ENCODE measurements at places on chromosomes 11 and 22.

DNA sequence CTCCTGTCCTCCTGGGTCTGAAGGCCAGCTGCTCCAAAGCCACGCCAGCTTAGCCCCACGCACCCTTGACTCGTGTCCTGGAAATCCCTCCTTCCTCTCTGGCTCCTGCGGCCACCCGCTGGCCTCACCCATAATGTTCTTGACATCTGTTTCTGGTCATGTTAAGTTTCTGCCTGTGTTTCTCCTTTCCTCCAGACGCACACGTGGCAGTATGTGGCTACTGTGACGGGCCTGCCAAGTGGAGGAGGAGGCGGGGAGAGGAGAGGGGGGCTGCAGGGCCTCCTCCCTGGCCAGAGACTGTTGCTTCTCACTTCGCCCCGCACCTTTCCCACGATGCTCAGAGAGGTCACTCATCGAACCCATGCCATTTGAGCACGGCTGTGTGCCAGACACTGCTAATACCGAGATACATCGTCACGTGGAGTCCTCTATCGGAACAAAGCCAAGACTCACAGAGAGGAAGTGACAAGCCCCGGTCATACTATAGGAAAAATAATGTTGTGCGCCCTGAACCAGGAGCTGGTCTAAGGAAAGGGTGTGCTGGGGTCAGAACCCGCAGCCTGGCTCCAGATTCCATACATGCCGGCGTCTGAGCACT is 11.5 kb downstream of the C1QTNF6 start:
- no peak for DNase-seq

GRCh38 chr11:69333879-69334278 is 39.9 kb downstream of the MYEOV start:
- no peak for DNase-seq

DNA sequence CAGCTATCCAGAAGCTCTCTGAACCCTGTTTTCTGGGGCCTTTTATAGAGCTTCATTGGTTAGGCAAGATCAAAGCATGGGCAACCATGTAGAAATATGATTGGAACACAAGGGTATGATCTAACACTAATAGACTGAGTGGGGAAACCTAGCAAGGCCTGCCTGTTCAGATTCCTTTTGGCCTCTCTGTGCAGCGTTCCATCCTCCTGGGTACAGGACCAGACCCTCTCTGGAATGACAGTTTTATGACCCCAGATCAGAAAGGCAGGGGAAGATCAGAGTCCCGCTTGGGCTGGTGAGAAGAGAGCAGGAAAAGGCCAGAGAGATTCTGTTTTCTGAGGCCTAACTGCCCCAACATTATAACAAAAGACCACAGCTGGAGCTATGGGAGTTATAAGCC is 36.7 kb upstream of the VWA5A start:
- DNase-seq = no peak

DNA sequence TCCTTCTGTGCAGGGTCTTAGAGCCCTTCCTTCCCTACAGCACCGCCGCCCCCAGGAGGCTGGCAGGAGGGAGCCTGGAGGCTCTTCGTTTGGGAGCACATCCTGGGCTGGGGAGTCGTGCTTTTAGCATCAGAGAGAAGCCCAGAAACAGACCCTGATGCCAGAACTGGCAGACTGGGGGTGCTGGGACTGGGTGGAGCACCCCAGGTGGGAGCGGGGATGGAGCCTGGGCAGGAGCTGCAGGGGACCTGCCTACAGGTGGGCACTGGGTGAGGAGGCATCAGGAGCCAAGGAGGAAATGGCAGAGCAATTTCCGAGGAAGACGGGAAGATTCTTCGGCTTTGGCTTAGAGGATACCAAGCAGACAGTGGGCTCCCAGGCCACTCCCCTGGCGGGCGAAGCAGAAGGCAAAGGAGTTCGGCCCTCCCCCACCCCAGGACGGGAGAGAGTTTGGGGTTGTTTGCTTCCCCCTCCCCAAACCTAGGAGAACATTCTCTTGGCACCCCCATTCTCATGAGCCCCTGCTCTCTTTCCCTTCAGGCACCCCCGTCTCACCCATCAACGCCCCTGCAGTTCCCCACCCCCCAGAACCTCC is 1.1 kb downstream of the SYT7 start:
- DNase-seq = no peak

DNA sequence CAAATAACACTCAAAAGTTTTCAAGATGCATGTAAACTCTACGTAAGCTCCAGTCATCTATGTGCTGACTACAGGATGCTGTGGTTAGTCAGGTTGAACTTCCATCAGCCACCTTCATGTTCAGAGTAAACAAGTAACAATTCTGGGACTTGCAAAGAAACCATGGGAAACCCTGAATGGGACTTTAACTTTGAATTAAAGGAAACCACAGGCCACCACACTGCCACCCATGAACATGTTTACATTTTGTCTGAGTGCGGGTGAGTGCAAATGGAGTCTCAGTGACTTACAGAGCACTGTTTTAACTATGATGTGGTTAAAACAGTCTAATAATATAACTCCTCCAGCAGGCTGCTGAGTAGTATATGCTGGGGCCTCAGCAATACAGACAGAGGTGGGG is 12.9 kb upstream of the SYTL2 start:
- no peak for DNase-seq

GRCh38 chr22:37818409-37819104 is 4.6 kb upstream of the GALR3 start:
- DNase-seq = no peak

DNA sequence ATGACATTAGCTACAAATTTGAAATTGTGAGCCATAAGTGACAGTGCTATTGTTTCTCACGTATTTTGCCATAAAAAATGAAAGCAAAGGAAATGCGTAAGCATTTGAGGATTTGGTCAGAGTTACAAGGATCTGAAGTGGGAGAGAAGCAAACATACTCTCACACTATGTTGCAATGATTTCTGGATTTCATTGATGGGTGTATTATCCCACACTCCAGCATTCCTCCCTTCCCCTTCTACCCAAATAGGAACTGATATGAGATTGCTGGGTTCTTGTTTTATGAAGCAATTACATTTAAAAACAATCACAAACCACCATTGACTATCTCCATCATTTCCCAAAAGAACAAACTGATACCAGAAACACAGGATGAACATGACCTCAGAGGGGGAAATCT is 314.0 kb upstream of the CTSC start:
- DNase-seq = no peak

DNA sequence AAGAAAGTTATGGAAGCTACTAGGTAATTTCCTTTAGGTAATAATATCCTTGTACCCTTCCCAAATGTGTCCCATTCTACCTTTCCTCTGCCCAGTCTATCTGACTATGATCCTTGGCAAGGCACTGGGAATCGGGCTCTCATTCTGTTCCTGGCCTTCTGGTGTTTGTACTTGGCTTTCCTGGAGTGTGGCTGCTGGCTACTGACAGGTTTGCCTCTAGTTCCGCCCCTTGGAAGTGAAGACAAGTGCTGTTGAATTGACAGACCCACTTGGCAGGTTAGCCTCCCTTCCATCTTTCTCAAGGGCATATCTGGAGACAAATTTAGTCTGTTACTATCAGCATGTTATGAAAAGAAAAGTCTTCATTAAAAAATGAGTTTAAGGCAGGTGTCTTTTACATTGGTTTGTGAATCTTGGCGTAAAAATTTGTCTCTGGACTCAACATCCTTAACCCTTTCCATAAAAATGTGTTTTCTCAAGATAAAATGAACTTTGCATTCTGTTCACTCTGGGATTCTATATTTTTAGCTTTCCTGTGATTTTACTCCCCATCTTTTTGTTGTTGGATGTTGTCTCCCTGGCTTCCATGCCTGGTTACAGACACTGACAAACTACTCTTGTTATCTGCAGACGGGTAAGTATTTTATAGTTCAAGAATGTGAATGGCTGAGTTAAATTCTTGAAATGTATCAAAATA is 287.4 kb upstream of the PDGFD start:
- peak; percentile 98 for DNase-seq

DNA sequence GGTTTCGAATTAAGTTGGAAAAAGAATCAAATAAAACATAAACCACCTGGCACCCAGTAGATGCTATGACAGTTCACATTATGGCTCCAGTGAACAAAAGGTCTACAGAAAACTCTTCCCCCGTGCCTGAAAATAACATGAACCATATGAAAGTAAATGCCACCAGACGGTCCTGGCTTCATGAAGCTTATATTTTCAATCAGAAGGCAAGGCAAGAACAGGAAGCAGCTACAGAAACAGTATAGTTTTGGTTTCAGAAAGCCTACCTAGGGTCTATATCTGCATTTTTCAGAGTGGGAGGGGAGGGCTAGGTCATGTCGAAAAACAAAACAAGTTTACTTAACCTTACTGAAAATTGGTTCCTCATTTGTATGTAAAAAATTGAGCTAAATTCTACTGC is 9.8 kb downstream of the RAB30 start:
- no peak for DNase-seq

- DNase-seq = no peak
Observed at GRCh38 chr11:111097191-111097590, 148.3 kb upstream of the POU2AF2 start.

GRCh38 chr11:93737904-93738612 is 3.2 kb downstream of the TAF1D start:
- DNase-seq = no peak

DNA sequence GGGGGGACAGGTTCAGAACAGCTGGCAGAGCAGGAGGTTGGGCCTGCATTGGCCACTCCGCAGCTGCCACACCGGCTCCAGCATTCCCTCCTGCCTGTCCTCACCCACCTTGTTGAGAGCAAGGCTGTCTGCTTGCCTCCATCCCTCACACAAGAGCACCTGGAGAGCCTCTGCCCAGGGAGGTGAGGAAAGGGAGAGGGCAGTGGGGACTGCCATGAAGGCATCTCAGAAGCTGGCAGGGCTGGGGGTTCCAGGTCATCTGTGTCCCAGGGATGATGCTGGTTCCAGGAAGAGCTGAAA is 27.1 kb downstream of the RSPH14 start:
- DNase-seq = no peak

- DNase-seq = no peak
Observed at GRCh38 chr11:84594602-84595001, 1032.5 kb downstream of the DLG2 start.

- no peak for DNase-seq
Observed at GRCh38 chr11:69211540-69211919, 55.8 kb downstream of the SMIM38 start.

GRCh38 chr22:35305525-35306070 is 5.9 kb downstream of the TOM1 start:
- no peak for DNase-seq

DNA sequence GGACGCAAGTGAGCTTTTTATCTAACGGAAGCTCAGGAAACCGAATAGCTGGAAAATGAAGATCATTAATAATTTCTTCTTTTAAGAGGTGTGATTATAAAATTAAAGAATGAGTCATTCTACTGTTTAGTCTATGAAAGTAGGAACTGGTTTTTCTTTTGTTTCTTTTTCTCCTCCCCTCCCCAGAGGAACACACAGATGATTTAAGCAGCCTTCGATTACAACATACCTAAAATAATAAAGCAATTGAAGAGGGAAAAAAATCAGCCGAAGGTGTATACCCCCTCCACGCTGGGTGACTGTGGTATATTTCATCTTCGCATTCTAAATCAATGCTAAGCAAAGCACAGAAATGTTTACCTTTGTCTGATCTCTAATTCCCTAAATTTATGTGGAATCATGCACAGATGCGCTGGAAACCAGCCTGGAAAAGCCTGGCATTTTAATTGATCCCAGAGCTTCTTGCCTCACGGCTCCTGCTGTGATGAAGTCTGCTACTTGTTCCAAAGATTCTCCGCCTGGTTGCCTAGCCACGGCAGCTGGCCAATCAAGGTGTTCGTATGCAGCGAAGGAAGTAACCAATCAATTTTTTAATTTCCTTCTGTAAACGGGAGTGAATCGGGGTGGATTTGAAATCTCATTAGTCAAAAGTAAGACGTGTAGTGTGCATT is 133.9 kb downstream of the FANCF start:
- DNase-seq = peak; percentile 99

GRCh38 chr11:1943576-1943975 is 3.6 kb upstream of the MRPL23 start:
- no peak for DNase-seq

GRCh38 chr22:25744694-25745093 is 2.7 kb downstream of the MYO18B start:
- no peak for DNase-seq

DNA sequence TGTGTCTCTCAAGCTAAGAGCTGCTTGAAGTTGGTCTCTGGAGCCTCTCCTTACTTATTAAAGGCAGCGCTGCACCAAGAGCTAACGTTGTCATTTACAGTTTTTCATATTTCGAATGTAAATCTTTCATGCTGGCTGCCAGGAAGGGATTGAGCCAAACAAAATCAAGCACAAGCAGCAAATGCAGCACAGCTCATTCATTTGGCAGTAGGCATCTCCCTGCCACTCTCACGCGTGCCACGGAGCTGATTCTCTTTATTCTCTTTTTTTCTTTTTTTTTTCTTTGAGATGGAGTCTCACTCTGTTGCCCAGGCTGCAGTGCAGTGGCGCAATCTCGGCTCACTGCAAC is 1.4 kb upstream of the VEGFB start:
- no peak for DNase-seq

- peak; percentile 5 for DNase-seq
Observed at GRCh38 chr22:31561238-31561887, 65.0 kb downstream of the SFI1 start.

- peak; percentile 20 for DNase-seq
Observed at GRCh38 chr11:46119352-46120216, 1.7 kb downstream of the PHF21A start.

- DNase-seq = no peak
Observed at GRCh38 chr11:120551191-120551590, 39.6 kb downstream of the GRIK4 start.

DNA sequence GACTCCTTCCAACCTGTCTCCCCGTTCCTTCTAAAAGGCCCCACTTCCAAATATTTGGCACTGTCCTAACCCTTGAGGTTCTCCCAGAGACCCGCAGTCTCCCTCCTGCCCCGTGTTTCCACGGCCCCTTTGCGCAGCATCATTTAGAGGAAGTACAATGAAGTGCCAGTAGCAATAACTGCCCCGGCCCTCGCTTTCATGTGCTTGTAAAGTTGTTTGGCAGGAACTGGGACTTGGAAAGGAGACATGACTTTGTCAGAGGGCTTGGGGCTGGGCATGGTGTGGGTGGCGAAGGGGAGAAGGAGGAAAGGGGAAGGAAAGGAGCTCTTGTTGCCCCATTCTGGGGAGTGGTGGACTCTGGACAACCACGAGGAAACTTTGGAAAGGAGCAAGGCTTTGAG is 2.6 kb downstream of the CD44 start:
- no peak for DNase-seq

DNA sequence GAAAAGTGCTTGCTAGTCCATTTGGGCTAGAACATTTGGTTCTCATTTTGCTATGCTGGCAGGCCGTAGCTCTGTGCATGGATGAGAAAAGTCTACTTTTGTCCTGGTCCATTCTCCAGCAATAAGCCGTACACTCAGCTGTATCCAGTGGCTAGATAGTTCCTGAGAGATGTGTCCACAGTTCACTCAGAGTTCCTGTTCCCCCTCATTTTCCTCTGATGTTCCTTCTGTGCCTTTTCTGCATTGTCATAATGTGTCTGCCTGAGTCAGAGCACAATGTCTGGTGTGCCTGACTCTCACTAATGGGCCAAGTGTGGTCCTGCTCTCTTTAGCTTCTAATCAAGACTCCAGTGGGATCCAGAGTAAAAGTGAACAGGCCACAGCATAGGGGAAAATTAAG is 215.7 kb upstream of the CTSC start:
- DNase-seq = no peak

GRCh38 chr11:92801685-92802084 is 167.8 kb upstream of the MTNR1B start:
- no peak for DNase-seq

- no peak for DNase-seq
Observed at GRCh38 chr22:44001521-44001920, 22.6 kb upstream of the PARVB start.

All from NCI-H446 treated with DMSO at 0.1 percent for 48 hours (cell line).